ENCODE measurements at places on chromosomes 1 and 21. TPM values are rescaled to one million over a fixed set of nuclear protein-coding genes. Genes with fewer than 3 reads are reported as not detected.

The LRRC8B gene
- 7.1 TPM for total RNA-seq

The VHLL gene
- not detected for total RNA-seq

The HRNR gene
- total RNA-seq: not detected

DNA sequence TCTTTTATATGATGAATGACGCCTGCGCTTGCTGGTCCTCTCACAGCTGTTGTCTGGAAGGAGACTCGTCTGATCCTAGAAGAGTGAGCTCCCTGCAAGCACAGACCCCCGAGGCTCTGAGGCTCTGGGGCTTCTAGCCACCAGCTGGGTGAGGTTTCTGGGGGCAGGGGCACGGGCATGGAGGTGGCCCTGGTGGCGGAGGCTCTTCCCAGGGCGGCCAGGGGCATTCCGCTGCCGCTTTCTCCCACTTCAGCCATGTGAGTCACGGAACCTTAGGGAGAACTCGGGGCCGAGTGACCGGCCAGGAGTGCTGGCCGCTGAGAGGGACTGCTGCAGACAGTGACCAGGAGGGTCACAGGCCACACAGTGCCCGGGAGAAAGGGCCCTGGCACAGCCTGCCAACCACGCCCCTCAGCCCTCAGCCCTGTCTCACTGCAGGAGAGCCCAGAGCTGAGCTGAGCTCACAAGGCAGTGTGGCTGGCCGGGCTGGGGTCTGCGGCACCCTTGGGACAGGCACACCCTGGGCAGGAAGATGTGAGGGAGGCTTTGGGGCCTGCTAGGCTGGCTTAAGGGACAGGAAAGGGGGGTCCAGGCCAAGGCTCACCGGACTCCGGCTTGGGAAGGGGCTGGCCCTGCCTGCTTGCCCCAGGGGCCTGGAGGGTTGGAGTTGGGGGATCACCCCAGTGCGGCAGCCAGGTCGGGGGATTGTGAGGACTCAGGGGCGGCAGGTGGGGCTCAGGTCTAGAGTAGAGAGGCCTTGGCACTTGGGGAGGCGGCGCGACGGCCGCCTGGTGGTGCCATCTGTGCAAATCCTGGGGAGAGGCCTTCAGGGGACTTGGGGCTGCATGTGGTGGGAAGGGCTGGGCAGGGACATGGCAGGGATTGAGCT lies 35.7 kb downstream of the MORN1 start:
- H3K4me3 ChIP-seq: no peak overlapping the region
- no peaks in the 10 kb centered on the region for H3K27me3 ChIP-seq
- DNase-seq: no peak
- H3K27ac ChIP-seq: no peak overlapping the region
- no peaks in the 10 kb centered on the region for H3K4me1 ChIP-seq
- H3K36me3 ChIP-seq: no peaks in the 10 kb centered on the region

The VASH2 gene
- total RNA-seq: not detected

DNA sequence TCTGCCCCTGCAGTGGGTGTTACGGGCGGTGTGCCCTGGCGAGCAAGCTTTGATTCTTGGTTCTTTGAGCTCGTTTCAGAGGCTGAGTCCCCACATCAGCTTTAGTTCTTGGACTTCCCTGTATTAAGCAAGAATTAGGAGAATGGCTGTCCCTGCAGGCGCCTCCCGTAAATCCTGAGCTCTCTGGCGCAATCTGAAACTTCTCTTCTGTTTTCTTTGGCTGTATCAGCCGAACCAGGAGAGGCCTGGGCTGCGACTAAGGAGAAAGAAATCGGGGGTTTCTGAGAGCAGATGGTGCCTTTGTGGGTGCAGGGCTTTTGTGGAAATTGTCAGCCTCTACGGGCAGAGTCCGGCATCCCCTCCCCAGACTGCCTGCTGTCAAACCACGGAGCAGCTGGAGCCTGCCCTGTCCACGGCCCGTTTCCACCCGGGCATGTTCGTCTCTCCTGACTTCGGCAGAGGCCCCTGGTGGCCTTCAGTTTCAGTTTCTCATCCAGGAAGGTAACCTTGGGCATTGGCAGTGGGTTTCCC lies 17.9 kb downstream of the CSTB start:
- no peaks in the 10 kb centered on the region for H3K4me1 ChIP-seq
- peak overlapping the region; percentile 76 for H3K27ac ChIP-seq
- DNase-seq: no peak
- H3K4me3 ChIP-seq: peak overlapping the region; percentile 25
- H3K36me3 ChIP-seq: peaks cover 27% of the 10 kb centered on the region
- H3K27me3 ChIP-seq: no peaks in the 10 kb centered on the region

DNA sequence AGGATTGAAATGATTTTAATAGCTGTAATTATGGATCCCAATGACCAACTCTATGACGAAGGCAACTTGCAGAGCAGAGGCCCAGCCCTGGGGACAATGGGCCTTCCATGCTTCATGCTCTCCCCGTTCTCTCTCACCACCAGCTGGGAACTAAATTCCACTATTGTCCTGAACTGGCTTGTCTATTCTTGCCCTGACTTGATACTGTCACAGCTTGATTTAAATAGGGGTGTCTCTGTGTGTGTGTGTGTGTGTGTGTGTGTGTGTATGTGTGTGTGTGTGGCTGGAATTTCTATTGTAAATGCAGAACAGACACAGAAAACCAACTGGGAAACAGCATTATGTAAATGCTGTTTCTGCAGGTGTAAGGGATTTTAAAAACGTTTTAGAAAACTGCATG lies 57.0 kb downstream of the SLC22A15 start:
- no peaks in the 10 kb centered on the region for H3K4me1 ChIP-seq
- H3K4me3 ChIP-seq: no peak overlapping the region
- no peak for DNase-seq
- H3K27me3 ChIP-seq: no peaks in the 10 kb centered on the region

GRCh38 chr1:75616436-75617433 lies 5.8 kb upstream of the SLC44A5 start:
- DNase-seq: no peak
- H3K27me3 ChIP-seq: peaks cover 67% of the 10 kb centered on the region
- peak overlapping the region; percentile 54 for H3K4me3 ChIP-seq
- H3K4me1 ChIP-seq: peaks cover 22% of the 10 kb centered on the region
- no peak overlapping the region for H3K27ac ChIP-seq

DNA sequence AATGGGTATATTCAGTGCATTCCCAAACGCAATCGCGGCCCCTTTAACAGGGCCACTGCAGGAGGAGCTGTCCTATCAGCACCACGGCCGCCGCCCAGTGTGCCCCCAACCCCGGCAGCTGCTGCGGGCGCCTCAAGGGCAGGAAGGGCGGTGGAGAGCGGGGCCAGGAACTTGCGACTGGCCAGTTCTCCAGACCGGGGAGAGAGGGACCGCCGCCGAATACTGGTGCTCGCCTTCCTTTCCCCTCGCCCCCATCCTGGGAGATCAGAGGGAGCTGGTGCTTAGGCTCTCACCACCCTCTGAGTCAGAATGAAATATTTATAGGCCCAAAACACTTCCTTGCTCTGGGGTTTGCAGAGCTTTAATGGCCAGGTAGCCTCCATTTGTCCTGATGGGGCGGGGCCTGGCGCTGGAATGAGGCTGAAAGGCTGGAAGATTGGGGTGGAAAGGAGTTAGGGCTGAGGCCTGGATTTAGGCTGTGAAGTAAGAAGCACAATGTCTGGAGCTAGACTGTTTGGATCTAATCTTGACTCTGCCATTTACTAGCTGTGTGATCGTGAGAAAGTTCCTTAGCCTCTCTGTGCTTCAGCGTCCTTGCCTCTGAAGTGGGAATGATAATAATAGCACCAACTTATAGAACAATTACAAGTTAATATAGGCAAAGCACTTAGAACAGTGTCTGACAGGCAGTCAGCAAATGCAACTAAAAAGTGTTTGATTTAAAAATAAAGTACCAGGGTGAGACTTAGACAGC lies 75.5 kb downstream of the NAV1 start:
- DNase-seq: no peak
- H3K27ac ChIP-seq: no peak overlapping the region
- H3K4me1 ChIP-seq: no peaks in the 10 kb centered on the region
- no peaks in the 10 kb centered on the region for H3K36me3 ChIP-seq
- H3K4me3 ChIP-seq: no peak overlapping the region
- H3K27me3 ChIP-seq: no peaks in the 10 kb centered on the region

Data from transverse colon (tissue), 4 donors.